Transverse colon (tissue), 4 donors: ENCODE measurements at places on chromosomes 12 and 14. TPM values are rescaled to one million over a fixed set of nuclear protein-coding genes. Genes with fewer than 3 reads are reported as not detected.

The ANHX gene
- not detected for total RNA-seq

The PHLDA1 gene
- total RNA-seq, result 7.5 TPM

The KLHL42 gene
- 50.4 TPM for total RNA-seq

The PAH gene
- total RNA-seq, result not detected

The ALDH2 gene
- 126 TPM for total RNA-seq

The CLEC1B gene
- total RNA-seq, result not detected

The KRT75 gene
- total RNA-seq, result not detected

The NID2 gene
- total RNA-seq, result 8.3 TPM

The BIN2 gene
- total RNA-seq, result 7.0 TPM

The LRIG3 gene
- total RNA-seq, result 108 TPM

The GPR137C gene
- 0.27 TPM for total RNA-seq

The AICDA gene
- not detected for total RNA-seq

The HPD gene
- total RNA-seq, result not detected

The TCTN1 gene
- 28.5 TPM for total RNA-seq

The GPR84 gene
- total RNA-seq, result not detected

The TRPV4 gene
- not detected for total RNA-seq

The RND1 gene
- not detected for total RNA-seq
